RKO (cell line): ENCODE measurements at places on chromosomes 4 and X.

DNA sequence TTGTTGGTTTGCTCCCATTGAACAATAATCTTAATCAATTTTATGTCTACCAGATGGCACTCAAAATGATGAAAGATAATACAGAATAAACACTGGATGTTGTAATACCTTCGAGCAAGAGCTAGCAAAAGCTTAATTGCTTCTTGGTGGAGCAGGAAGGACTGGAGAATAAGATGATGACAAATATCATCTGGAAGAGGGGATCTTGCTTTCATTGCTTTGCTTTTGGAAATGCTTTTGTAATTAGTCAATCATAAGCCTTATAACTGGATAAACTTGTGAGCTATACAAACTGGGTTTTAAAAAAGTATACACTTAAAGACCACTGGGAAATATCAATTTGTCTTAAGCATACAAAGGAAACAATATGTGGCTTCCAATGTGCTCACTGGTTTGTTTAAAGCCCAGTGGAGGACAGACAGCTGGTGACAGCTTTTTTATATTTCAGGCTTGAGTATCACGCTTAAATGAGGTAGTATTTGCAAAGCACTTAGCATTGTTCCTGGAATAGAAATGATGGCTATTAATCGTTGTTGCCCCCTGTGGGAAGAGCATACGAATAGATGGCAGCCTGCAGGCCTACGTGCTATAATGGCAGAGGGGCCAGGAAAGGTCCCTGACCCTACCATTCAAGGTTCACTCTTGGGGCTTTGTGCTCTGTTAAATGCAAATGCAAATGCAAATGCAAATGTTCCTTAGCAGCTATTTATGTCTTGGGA, 61.2 kb downstream of the TMEM150C start:
- no peak for DNase-seq

DNA sequence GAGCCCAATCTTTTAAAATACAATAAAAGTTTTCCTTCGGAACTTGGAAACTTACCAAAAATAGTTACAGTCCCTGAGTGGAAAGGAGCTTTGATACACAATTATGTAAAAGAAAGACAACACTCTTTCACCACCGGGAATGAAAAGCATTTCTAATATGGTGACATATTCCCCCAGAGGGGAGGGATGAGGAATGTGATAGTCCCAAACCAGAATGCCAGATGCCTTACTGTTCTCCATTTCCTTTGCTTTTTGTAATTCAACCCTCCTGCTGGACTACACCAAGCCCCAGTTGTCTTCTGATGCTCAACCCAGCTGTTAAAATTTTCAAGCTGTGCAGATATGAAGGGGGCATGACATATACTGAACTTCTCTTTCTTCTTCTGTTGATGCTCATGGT, 4.1 kb downstream of the PRIMPOL start:
- DNase-seq = no peak

- no peak for DNase-seq
These were observed 12.0 kb upstream of the CD38 start for GRCh38 chr4:15765910-15766697.

DNA sequence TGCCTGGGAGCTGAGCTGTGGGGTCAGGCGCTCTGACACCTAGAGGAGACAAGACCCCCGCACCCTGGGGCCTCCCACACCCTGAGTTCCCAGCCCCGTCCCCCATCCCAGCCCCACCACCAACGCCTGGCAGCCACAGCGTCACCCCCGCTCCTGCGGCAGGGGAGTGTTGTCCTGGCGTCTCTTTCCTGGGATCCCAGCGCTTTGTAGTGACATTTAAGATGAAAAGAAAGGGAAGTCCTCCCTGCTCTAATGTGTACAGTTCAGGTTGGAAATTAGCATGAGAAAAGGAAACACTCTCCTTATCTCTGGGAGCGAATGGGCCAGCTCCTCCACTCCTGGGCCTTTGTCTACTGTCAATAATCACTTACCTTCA, 112.1 kb downstream of the FAM53A start:
- no peak for DNase-seq

DNA sequence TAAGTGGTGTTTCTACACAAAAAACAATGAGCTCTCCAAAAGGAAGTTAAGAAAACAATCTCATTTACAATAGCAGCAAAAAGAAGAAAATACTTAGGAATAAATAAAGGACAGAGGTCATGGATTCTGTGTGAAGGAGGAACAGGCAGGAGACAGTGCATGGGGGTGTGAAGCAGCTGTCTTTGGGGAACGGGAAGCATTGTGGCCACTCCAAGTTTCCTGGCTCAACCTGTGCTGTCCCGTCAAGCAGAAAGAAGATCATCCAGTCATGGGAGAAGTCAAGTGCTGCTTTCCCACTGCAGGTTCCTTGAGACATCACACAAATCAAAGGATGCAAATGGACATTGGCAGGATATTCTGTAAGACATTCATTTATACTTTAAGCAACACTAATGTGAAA, 66.1 kb upstream of the MAML3 start:
- DNase-seq = no peak

DNA sequence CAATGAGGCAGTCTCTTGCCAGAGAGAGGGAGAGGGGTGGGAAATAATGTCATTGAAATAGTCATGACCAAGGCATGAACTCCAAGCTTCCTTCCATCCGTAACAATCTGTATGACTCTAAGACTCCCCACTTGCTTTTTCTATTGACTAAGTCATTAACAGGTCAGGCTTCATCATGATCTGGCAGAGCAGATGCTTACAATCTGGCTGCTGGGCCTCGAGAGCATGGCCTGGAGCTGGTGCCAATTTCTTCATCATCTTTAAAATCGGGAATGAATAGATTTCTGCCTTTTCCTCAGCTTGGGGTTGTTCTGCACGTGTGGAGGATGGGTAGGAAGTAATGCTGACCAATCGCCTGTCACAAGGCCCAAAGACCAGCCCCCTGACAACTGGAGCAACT, 280.6 kb upstream of the CLNK start:
- no peak for DNase-seq

DNA sequence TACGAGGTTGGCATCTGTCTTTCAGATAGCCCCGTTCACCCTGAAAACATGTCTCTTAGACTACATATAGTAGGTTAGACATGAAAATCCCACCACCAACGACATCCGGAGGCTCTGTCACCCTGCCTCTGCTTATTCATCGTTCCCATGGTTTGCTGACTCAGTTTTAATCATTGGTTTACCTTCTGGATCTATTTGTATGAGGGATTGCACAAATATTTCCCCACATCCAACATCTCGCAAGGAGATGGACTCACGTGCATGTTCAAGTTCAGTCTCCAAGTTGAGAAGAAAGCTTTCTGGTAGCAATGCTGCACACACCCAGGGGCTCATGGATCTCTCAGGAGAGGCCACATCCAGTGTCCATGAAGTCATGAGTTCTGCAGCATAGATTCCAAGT, 10.8 kb downstream of the CETN2 start:
- DNase-seq = peak; percentile 64

GRCh38 chr4:181688872-181689271, 554.3 kb upstream of the TENM3 start:
- no peak for DNase-seq

- no peak for DNase-seq
These were observed 25.5 kb downstream of the SCD5 start for GRCh38 chr4:82773057-82773456.

DNA sequence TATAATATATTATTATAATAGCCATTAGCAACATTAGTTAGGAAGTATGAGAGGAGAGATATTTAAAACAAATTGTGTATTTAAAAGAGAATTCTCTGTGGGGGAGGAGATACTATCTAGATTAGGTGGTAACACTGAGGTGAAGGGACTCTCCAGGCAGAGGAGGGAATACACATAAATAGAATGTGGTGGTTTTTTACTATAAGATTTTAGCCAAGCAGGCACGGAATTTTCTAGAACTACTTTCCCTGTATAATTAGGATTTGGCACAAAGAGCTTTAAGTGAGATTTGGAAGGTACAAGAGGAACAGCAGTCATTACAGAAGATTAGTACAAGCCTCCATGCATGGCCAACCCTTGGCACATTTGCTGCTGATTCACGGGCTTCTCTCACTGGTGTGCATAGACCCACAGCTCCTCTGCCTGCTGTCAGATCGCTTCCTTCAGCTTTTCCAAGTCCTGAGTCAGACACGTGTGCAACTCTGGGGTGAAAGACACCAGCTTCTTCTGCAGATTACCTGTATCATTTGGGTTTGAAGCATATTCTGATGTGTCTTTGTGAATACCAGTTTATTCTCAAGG, 685.5 kb downstream of the KCTD8 start:
- DNase-seq = no peak

GRCh38 chr4:58776627-58777026, 1666.4 kb upstream of the IGFBP7 start:
- peak; percentile 66 for DNase-seq

GRCh38 chrX:110698696-110699095, 96.9 kb downstream of the CHRDL1 start:
- DNase-seq = no peak

- peak; percentile 64 for DNase-seq
These were observed 16.9 kb downstream of the RASSF6 start for GRCh38 chr4:73603271-73603710.

- DNase-seq = no peak
These were observed 216.2 kb downstream of the DHRSX start for GRCh38 chrX:2284601-2285000.

DNA sequence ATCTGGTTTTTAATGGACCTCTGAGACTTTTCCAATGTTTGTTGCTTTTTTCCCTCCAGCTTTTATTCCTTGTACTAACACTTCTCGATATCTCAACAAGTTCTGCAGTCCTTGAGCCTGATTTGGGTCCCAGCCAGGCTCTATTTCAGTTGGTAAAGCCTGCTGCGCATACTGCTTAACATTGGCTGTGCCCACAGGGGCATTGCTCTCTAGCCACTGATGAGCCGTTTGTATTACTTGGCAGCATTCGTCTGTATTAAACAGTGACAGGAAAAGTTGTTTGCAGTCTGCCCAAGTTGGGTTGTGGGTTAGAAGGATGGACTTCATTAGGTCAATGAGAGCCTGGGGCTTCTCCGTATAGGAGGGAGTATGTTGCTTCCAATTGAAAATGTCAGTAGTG, 59.6 kb upstream of the XAGE1B start:
- DNase-seq = no peak

- peak; percentile 43 for DNase-seq
These were observed 14.8 kb upstream of the TRIM60 start for GRCh38 chr4:165016971-165017370.

GRCh38 chr4:57668621-57669020, 558.4 kb upstream of the IGFBP7 start:
- DNase-seq = no peak

- peak; percentile 11 for DNase-seq
These were observed 1.4 kb downstream of the AMMECR1 start for GRCh38 chrX:110316351-110317060.

- DNase-seq = no peak
These were observed 111.0 kb downstream of the ASB9 start for GRCh38 chrX:15158736-15159406.

DNA sequence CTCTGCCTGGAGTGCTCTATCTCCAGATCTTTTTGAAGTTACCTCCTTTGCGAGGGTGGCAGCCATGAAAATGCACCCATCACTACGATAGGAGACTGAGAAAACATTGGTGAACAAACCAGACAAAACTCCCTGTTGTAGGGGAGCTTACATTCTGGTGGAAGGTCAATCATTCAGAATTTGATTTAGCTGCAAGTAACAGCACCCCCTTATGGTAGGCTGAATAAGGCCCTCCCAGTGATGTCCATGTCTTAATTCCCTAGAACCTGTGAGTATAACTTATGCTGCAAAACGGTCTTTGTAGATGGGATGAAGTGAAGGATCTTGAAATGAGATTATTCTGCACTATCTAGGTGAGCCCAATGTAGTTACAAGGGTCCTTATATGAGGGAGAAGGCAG, 5.6 kb upstream of the TEC start:
- DNase-seq = peak; percentile 34

DNA sequence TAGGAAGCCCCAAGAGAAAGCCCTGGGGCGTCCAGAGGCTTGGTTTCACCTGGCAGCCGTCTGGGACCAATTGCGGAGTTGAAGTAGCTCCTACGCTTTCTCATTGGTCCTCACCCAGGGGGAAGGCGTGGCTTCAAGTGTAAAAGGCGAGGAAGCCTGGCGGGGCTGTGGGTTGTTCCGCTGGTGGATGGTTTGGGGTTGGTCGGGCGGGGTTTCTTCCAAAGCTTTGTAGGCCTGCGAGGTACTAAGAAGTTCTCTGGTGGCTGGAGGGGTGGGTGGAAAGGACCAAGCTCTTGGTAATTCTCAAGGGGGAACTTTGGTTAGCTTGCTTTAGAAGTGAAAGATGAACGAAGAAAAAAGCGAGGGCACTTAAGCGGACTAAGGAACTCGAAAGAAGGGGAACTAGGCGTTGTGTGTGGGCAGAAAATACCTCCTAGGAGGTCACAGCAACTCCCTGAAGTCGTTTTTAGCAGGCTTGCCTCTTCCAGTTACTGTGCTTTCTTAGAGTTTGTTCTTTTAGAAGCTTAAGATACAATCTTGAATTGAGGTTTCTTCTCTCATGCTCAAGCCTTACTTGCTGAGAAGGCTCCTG, 36.6 kb downstream of the CCNG2 start:
- no peak for DNase-seq

- DNase-seq = no peak
These were observed 77.0 kb downstream of the ATP8A1 start for GRCh38 chr4:42579903-42580302.
